Activated B cell treated with CpG ODN at 0.5 μM for 24 hours (primary cell): ENCODE measurements at places on chromosomes 16 and 17.

GRCh38 chr17:7380855-7381683 is at the start of gene TNK1:
Gene TNK1 (plus strand): TSS chr17:7381089. CDS start chr17:7382927, 1,838 bp downstream.
- no peak within 1 kb of the TSS for H3K27ac ChIP-seq
- H3K4me1 ChIP-seq: peaks cover 10% of the 10 kb centered on the region

GRCh38 chr16:89458551-89458950 is 31.8 kb downstream of the ANKRD11 start:
- peaks cover 21% of the 10 kb centered on the region for H3K36me3 ChIP-seq
- H3K4me3 ChIP-seq: no peak overlapping the region
- DNase-seq: no peak
- H3K4me1 ChIP-seq: peaks cover 45% of the 10 kb centered on the region

DNA sequence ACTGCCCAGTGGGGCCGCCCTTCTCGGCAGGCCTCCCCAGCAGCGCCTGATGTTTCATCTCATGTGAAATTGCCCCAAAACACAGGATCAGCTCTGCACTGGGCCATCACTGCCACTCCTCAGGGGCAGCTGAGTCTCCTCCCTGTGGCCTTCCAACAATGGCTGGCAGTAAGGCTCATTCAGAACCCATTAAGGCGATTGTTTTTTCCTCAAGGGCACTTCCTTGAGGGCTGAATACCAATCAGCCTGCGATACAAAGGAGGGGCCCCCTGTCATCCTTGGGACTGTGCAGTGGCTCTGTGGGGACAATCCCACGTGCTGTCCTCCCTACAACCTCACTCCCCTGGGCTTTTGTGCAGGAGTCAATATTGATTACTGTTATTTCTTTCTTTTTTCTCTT is 47.5 kb downstream of the XYLT1 start:
- no peak for DNase-seq
- H3K27ac ChIP-seq: no peak overlapping the region
- H3K36me3 ChIP-seq: peaks cover 2% of the 10 kb centered on the region
- peaks cover 20% of the 10 kb centered on the region for H3K4me1 ChIP-seq

- no peaks in the 10 kb centered on the region for H3K36me3 ChIP-seq
- no peak overlapping the region for H3K4me3 ChIP-seq
- H3K27ac ChIP-seq: no peak overlapping the region
- no peaks in the 10 kb centered on the region for H3K4me1 ChIP-seq
- no peak for DNase-seq
Observed at GRCh38 chr17:80091376-80091775, 10.0 kb upstream of the GAA start.

DNA sequence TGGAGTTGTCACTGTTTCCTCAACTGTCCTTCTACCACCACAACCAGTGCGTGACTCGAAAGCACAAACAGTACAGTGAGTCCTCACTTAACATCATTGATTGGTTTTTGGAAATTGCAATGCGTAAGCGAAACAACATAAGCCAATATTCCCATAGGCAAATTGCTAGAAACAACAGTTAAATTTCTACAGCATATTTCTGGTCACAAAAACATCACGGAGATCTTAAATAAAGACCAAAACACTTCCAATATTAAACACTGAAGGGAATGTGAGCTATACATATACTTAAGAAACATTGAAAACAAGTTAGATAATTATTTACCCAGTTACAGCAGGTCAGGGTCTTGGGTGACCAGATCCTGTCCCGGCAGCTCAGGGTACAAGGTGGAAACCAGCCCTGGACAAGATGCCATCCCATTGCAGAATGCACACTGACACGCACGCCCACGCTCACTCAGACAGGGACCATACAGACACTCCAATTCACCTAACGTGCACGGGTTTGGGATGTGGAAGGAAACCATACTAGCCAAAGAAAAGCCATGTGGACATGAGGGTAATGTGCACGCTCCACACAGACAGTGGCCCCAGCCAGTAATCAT is 4.7 kb downstream of the SLC13A5 start:
- peaks cover 12% of the 10 kb centered on the region for H3K4me1 ChIP-seq
- no peaks in the 10 kb centered on the region for H3K36me3 ChIP-seq
- DNase-seq: no peak

GRCh38 chr16:84806256-84806889 is 13.4 kb upstream of the CRISPLD2 start:
- no peak overlapping the region for H3K4me3 ChIP-seq
- no peaks in the 10 kb centered on the region for H3K36me3 ChIP-seq
- peaks cover 8% of the 10 kb centered on the region for H3K4me1 ChIP-seq
- H3K27me3 ChIP-seq: peaks cover 6% of the 10 kb centered on the region
- H3K27ac ChIP-seq: no peak overlapping the region
- DNase-seq: no peak

DNA sequence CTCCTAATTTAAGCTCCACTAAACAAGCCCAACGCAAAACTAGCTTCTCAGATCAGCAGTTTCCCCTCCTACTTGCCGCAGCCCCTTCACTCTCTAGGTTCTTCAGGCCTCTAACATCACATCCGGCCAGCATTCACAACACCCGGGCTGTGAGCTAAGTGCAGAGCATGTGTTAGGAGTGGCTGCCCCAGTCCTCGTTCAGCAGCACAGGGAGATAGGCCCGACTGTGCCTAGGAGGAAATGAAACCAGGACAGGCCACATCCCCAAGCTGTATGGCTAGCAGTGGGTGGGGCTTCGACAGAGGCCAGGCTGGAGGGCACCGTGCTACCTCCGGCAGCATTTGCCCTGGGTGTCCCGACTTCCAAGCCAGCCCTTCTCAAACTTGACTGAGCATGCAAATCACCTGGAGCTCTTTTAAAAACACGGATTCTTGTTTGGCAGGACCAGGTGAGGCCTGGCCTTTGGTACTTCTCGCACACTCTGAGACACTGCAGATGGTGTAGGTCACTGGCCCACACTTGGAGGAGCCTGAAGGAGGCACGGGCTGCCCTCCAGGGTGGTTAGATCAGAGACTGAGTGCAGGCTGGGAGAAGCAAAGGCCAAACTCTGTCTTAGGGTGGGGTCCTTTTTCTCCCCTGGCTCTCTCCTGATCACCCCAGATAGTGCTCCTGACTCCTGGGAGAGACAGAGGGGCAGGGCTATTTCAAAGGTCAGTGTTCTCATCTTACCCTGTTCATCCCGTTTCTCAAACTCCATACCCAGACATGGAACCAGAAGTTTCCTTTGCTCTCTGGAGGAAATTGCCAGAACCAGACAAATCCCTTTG is 202.0 kb downstream of the C16orf78 start:
- peaks cover 17% of the 10 kb centered on the region for H3K4me1 ChIP-seq
- peak overlapping the region; percentile 26 for H3K4me3 ChIP-seq
- H3K27me3 ChIP-seq: no peaks in the 10 kb centered on the region
- no peaks in the 10 kb centered on the region for H3K36me3 ChIP-seq
- DNase-seq: peak; percentile 19

GRCh38 chr17:43545383-43545632 is 832 bp downstream of the ETV4 start:
- H3K27ac ChIP-seq: no peak overlapping the region
- DNase-seq: peak; percentile 41
- H3K4me3 ChIP-seq: peak overlapping the region; percentile 82

- H3K36me3 ChIP-seq: no peaks in the 10 kb centered on the region
- no peak for DNase-seq
- H3K27ac ChIP-seq: no peak overlapping the region
- H3K27me3 ChIP-seq: no peaks in the 10 kb centered on the region
- no peak overlapping the region for H3K4me3 ChIP-seq
Observed at GRCh38 chr17:37770631-37771518, 26.0 kb upstream of the HNF1B start.

- peak within 1 kb of the TSS; percentile 96 for H3K4me3 ChIP-seq
- DNase-seq: peak; percentile 88
- peaks cover 19% of the 10 kb centered on the region for H3K4me1 ChIP-seq
- peaks cover 14% of the 10 kb centered on the region for H3K27me3 ChIP-seq
- H3K27ac ChIP-seq: peak within 1 kb of the TSS; percentile 91
Observed at GRCh38 chr16:82169861-82170845, at the start of gene MPHOSPH6. Gene MPHOSPH6 (minus strand): TSS chr16:82170224. CDS start chr16:82170175, 49 bp downstream.

DNA sequence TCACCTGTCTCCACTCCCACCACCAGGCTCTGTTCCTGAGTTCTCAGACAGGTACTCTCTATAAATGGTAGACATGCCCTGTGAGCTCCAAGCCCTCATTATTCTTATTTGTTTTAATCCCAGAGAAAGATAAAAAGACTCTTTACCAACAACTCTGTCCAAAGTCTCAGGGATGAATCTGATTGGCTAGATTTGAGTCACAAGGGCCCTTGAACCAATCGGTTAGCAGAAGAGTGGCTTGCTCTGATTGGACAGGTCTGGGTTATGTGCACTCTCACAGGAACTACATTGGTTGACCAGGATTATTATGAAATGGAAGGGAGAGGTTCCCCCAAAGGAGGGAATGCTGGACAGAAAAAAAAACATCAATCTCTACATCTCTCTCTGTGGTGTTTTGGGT is 7.5 kb downstream of the COTL1 start:
- peaks cover 95% of the 10 kb centered on the region for H3K4me1 ChIP-seq
- H3K27me3 ChIP-seq: no peaks in the 10 kb centered on the region
- peak overlapping the region; percentile 95 for H3K27ac ChIP-seq
- no peak for DNase-seq
- H3K4me3 ChIP-seq: no peak overlapping the region
- H3K36me3 ChIP-seq: peaks cover 81% of the 10 kb centered on the region

DNA sequence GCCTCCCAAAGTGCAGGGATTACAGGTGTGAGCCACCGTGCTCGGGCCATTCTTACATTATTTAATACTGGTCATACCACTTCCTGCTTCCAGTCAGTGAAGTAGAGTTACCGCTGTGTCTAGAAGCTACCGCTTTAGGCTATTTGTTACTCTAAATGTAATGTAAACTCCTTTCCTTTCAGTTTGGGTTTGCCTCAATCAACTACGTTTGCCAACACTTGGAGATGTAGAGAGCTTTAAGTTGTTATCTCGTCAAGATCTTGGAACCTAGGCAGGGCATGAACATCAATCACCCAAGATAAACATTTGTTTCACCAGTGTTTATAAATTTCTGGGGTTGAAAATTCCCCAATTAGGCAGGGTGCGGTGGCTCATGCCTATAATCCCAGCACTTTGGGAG is 275.9 kb downstream of the STX8 start:
- no peak overlapping the region for H3K4me3 ChIP-seq
- DNase-seq: no peak
- no peak overlapping the region for H3K27ac ChIP-seq

- H3K27me3 ChIP-seq: no peaks in the 10 kb centered on the region
- no peak overlapping the region for H3K4me3 ChIP-seq
- H3K27ac ChIP-seq: no peak overlapping the region
- DNase-seq: no peak
- H3K36me3 ChIP-seq: no peaks in the 10 kb centered on the region
Observed at GRCh38 chr17:71361656-71362450, 759.0 kb upstream of the SOX9 start.

DNA sequence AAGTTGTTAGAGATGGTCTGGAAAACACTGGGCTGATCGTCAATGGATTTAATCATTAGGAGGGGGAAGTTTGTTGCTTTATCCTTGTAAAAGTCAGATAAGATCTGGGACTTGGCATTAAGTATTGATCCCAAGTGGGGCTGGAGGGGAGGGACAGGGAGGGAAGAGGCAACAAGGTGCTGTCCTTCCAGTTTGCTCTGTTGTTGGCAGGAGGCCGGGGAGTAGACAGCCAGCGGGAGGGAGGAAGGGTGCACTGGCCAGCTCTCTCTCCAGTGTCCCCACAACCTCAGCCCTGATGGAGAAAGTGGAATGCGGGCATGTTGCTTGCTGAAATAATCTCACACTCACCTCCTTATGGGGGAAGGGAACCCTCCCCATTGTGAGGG is 210.2 kb downstream of the CCDC182 start:
- no peak overlapping the region for H3K27ac ChIP-seq
- peaks cover 45% of the 10 kb centered on the region for H3K4me1 ChIP-seq
- DNase-seq: no peak
- H3K27me3 ChIP-seq: no peaks in the 10 kb centered on the region

DNA sequence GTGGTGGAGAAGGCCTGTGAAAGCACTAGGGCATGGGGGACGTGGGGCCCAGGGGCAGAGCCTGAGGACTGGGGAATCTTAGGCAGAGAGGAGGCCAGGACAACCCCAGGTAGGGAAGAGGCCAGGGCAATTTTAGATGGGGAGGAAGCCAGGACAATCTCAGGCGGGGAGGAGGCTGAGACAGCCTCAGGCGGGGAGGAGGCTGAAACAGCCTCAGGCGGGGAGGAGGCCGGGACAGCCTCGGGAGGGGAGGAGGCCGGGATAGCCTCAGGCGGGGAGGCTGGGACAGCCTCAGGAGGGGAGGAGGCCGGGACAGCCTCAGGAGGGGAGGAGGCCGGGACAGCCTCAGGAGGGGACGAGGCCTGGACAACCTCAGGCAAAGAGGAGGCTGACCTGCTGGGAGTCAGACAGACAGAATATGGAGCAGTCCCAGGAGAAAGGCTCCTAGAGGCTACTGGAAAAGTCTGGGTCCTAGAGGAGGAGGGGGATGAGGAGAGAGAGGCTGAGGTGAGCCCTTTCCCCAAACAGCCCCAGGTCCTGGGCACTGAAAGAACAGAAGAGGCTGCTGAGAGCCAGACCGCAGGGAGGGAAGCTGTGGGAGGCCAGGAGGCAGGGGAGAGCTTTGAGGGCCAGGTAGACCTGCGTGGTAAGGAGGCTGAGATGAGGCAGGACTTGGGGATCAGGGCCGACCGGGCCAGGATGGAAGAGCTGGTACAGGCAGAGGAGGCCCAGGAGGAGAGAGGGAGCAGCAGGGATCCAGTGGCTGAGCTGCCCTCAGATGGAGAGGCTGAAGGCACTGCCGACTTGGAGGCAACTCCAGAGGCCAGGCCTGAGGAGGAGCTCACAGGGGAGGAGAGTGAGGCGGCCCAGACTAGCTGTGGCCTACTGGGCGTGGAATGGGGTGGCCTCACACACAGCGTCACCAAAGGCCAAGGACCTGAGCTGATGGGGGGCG is 1.6 kb downstream of the APOBR start:
- DNase-seq: no peak
- no peaks in the 10 kb centered on the region for H3K27me3 ChIP-seq
- peaks cover 7% of the 10 kb centered on the region for H3K36me3 ChIP-seq
- H3K27ac ChIP-seq: peak overlapping the region; percentile 89
- H3K4me1 ChIP-seq: peaks cover 52% of the 10 kb centered on the region

GRCh38 chr16:15460601-15461000 is 26.2 kb downstream of the BMERB1 start:
- no peak overlapping the region for H3K4me3 ChIP-seq
- H3K27ac ChIP-seq: no peak overlapping the region
- no peaks in the 10 kb centered on the region for H3K4me1 ChIP-seq
- peaks cover 5% of the 10 kb centered on the region for H3K27me3 ChIP-seq
- H3K36me3 ChIP-seq: no peaks in the 10 kb centered on the region

- H3K4me1 ChIP-seq: peaks cover 3% of the 10 kb centered on the region
- DNase-seq: no peak
- H3K4me3 ChIP-seq: no peak overlapping the region
- peaks cover 24% of the 10 kb centered on the region for H3K36me3 ChIP-seq
- no peak overlapping the region for H3K27ac ChIP-seq
Observed at GRCh38 chr17:15511142-15511541, 43.7 kb upstream of the CDRT4 start.

- no peak overlapping the region for H3K4me3 ChIP-seq
- H3K36me3 ChIP-seq: no peaks in the 10 kb centered on the region
- H3K4me1 ChIP-seq: no peaks in the 10 kb centered on the region
- H3K27me3 ChIP-seq: no peaks in the 10 kb centered on the region
- H3K27ac ChIP-seq: no peak overlapping the region
- DNase-seq: no peak
Observed at GRCh38 chr16:59328961-59329360, 594.8 kb upstream of the GOT2 start.

- DNase-seq: peak; percentile 49
- no peak overlapping the region for H3K4me3 ChIP-seq
- peaks cover 27% of the 10 kb centered on the region for H3K4me1 ChIP-seq
- H3K36me3 ChIP-seq: no peaks in the 10 kb centered on the region
- H3K27ac ChIP-seq: no peak overlapping the region
Observed at GRCh38 chr17:46822388-46822921, 4.0 kb upstream of the WNT3 start.

GRCh38 chr16:72021043-72021442 is 12.5 kb downstream of the DHODH start:
- H3K27ac ChIP-seq: no peak overlapping the region
- H3K27me3 ChIP-seq: no peaks in the 10 kb centered on the region
- H3K36me3 ChIP-seq: peaks cover 75% of the 10 kb centered on the region
